Activated CD8-positive, alpha-beta memory T cell treated with anti-CD3 and anti-CD28 coated beads for 1 hour (primary cell): ENCODE measurements at places on chromosomes 12 and 14.

DNA sequence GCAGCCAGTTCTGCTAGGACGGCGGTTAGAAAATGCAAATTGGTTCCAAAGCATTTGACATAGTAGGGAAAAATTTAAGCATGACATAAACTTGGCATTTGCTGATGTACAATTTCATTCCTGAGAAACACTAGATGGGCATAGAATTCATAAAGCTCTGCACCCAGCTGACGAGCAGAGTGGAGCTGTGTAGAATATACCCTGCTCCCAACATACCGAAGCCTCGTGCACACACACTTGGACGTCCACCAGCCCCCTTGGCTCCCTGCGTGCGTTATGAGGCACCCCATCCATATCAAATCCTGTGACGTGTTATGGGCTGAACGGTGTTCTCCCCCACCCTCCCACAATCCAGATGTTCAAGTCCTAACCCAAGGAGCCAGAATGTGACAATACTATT lies 65.4 kb downstream of the CLMN start:
- DNase-seq, result no peak

GRCh38 chr12:62581288-62582064 lies 114.8 kb downstream of the MON2 start:
- DNase-seq, result no peak

GRCh38 chr12:115203701-115204100 lies 519.7 kb upstream of the TBX3 start:
- no peak for DNase-seq

- DNase-seq, result no peak
These were observed 143.4 kb upstream of the CDKN3 start for GRCh38 chr14:54253195-54253947.

DNA sequence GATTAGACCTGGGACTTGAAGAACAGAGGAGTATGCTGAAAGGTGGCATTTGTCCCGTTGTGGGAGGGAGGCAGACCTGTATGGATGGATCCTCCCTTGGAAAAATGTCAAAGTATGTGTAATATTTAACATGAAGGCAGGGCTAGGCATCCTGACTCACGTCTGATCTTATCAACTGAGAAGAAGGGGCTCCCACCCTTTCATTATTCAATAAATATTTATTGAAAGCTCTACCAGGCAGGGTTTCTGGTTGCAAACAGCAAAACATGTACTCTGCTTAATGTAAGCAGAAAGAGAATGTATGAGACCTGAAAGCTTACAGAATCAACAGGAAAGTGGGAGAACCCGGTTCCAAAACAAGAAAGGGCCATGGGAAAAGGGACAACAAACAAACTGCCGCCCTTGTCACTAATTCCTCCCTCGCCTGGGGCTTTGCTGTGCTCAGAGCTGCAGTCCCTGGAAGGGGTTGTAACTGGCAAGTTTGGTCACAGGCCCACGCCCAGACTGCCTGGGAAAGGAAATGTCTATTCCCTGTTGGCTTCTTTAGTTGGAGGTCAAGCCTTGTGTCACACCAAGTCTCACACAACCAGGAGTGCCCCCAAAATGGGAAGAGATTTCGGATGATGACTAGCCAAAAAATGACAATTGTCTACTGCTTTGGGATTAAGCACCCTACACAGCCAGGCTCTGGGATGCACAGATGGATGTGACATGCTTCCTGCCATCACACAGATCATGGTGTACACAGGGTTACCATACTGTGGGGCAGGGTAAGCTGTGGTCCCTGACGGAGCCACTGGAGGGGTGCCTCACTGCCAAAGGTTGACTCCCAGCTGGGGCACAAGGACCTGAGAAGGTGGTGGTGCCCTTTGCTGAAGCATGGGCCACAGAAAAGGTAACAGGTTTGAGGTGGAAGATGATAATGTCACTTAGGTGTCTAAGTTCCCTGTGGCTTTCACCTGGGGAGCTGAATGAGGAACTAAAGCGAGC lies 36.8 kb downstream of the RAB35 start:
- no peak for DNase-seq

DNA sequence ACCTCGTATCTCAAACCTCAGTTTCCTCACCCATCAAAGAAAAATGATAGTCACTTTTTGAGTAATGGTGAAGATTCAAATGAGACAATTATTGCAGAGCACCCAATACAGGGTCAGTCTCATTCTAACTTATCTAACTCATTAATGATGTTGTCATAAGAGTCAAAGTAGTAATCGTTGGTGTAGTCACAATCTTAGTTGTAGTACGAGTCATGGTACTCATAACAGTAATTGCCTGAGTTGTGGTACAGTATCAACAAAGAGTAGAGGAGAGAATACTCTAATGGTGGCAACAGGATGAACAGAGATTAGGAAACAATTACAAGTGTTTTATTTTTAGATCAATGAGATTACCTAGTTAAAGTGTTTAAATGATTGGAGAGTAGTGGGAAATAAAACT lies 93.6 kb upstream of the TMTC2 start:
- DNase-seq, result no peak

DNA sequence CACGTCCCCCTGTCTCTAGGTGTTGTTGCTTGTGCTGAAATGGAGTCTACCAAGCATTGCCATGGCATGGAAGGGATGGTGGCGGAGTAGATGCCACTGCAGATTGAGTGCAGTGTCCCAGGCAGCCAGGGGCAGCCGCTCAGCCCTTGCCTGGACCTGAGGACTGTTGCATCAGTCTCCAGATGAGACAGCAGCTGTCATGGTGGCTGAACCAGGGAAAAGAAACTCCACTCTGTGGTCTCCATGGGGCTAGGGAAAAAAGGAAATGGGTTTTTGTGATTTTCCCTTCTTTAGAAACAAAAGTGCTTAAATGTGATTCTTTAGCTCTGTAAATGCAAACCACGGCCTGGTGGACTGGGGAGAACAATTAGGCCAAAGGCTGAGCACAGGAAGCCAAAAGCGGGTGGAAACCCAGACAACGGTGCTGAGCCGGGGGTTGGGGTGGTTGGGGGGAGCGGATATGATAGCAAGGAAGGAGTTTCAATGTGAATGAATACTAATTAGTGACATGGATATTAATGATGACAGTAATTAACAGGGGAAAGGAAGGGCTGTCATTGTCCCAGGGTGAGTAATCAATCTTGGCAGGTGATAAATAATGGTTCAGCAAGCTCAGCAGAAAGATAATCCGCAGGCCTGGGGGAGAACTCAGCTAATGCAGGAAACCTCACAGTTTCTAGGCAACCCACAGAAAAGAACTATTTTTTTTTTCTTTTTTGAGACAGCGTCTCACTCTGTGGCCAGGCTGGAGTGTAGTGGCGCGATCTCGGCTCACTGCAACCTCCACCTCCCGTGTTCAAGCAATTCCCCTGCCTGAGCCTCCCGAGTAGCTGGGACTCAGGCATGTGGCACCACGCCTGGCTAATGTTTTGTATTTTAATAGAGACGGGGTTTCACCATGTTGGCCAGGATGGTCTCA lies 442.6 kb downstream of the DPF3 start:
- peak; percentile 17 for DNase-seq

DNA sequence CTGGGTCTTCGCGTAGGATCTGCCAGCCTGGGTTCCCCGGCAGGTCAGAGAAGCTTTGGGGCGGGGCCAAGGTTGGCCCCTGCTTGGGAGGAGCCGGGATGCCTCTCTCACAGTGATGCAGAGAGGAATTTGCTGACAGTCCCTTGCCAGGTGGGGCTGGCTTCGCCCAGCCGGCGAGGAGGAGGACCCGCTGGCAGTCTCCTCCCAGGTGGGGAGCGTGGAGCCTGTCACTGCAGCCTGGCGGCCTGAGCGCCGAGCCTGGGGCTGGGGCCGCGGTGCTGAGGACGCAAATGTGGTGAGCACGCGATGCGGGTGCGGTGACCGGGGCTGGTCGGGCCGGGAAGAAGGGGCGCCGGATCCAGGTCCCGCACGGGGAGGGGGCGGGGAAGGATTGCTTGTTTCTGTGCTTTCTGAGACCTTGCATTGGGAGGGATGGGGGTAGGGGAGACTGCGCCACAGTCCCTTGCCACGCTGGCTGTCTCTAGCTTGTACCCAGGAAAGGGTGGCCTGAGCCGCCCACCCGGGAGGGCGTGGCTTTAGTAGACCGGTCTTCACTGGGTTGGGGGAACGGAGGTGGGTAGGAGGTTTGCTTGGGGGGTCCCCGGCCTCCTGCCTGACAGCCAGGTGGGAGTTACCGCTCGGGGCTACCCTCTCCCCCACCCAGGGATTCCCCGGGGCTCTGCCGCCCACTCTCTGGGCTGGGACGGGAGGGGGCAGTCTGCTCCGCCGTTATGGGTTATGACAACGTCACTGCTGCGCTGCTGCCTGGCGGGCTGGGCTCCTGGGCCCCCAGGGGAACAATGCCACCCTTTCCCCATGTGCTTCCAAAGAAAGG lies at the start of gene TMEM63C:
TMEM63C (plus strand) TSS at position 196 of the 835 bp plus-strand sequence. CDS start 37,016 bp downstream, outside the sequence.
- peak; percentile 14 for DNase-seq

- no peak for DNase-seq
These were observed at the start of gene DGLUCY for GRCh38 chr14:91113829-91114078. Gene DGLUCY (plus strand): TSS chr14:91114073. CDS start chr14:91160295, 46,222 bp downstream.

DNA sequence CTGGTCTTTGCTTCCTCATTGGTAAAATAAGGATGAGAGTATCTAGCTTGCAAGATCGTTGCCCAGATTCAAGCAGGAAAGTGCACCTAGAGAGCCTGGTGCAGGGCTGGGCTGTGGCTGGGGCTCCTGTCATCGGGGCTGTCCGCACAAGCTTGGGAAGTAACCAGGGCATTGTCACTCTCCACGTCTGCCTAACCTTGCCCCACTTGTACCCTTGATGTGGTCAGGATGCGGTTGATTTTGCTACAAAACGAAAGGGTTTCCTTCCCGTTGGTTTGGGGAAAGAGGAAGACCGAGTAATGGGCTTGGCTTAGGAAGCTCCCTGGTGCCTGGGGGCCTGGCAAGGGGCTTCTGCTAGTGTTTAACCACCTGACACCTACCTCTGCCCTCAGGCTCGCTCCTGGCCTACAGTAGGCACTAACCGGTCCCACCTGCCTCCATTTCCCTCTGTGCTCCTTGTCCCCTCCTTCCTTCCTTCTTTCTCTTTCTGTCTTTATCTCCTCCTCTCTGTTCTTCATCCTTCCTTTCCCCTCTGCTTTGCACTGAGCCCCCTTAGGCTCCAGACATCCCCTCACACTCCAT lies 21.8 kb downstream of the MVK start:
- no peak for DNase-seq

DNA sequence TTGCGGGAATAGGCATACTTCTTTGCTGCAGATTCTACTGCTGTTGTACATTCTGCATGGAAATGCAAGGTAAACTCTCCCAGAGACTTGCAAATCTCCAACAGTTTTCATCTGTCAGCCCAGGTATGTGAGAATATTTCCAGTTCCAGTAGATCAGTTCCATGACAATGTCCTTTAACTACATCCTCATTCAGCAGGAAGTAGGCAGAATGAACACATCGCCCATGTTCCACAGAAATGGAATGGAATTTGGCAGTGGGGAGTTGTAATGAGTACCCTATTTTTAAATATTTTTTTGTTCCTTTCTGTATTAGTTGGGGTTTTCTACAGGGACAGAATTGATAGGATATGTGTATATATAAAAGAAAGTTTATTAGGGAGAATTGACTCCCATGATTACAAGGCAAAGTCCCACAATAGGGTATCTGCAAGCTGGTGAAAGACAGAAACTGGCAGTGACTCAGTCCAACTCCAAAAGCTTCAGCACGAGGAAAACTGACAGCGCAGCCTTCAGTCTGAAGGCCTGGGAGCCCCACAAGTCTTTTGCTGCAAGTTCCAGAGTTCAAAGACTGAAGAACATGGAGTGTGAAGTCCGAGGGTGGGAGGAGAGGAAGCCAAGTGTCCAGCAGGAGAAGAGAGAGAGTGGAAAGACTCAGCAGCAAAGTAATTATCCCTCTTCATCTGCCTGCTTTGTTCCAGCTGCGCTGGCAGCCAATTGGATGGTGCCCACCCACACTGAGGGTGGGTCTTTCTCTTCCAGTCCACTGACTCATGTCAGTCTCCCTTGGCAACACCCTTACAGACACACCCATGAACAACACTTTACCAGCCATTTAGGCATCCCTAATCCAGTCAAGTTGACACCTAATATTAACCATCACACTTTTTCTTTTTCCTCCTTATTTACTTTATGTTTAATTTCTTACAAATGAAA lies 110.4 kb upstream of the SCAF11 start:
- no peak for DNase-seq

- no peak for DNase-seq
These were observed 15.5 kb downstream of the PLXNC1 start for GRCh38 chr12:94163850-94164249.

- DNase-seq, result no peak
These were observed 54.5 kb downstream of the ATP2A2 start for GRCh38 chr12:110335481-110336045.

- DNase-seq, result no peak
These were observed 3.1 kb downstream of the FAM222A start for GRCh38 chr12:109716512-109717389.

DNA sequence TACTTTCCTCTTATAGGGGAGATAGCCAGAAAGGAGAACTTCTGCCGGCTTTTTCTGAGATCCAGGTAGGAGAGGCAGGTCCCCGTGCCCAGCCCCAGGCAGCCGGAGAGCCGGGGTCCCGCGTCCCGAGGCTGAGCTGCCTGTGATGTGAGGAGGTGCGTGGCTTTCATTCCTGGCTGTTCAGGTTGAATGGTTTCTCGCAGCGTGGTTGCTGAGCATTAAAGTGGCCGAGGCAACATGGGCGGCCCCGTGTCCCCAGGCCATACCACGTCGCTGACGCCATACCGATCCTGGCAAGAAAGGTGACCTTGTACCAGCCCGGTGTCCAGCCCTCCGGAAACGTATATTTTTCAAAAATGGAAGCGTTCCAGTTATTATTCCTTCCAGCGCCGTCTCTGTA lies 116.7 kb upstream of the MYL2 start:
- no peak for DNase-seq

GRCh38 chr14:100684154-100684553 lies 42.5 kb upstream of the DLK1 start:
- DNase-seq, result no peak

GRCh38 chr14:54555651-54556050 lies 11.3 kb upstream of the SAMD4A start:
- no peak for DNase-seq

- DNase-seq, result no peak
These were observed 72.1 kb downstream of the AVPR1A start for GRCh38 chr12:63078906-63079305.

GRCh38 chr14:104933746-104934733 lies 9.4 kb downstream of the PLD4 start:
- no peak for DNase-seq

DNA sequence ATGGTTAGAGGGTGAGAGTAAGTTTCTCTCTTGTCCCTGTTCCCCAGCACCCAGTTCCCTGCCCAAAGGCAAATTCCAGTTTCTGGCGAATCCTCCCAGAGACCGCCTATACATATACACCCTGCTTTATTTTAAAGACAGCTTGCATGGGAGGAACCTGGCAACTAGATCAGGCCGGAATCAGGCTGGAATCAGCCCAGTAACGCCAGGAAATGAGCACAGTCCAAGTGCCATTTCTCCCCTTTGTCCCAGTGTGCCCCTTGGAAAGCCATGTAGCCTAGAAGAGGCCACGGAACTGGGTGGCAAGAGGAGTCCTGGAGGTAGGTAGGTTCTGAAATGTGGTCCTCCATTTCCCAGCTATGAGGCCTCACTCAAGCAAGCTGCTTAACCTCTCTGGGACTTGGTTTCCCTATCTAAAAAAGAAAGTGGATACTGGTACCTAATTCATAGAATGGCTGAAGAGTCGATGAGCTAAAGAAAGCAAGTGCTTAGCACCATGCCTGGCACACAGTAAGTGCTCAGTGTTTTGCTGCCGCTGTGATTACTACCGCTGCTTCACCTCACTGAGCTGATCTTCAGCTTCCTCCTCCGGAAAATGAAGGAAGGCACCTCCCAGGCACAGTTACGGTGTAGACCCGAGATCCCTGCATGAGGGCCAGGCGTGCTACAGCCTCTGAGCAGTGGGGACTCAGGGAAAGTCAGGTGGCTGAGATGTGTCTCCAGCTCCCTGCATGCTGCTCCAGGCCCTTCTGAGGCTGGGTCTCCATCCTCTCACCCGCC lies 36.4 kb downstream of the PITPNM2 start:
- no peak for DNase-seq

GRCh38 chr12:47302111-47302671 lies 222.4 kb upstream of the AMIGO2 start:
- no peak for DNase-seq
